ENCODE measurements at places on chromosomes 3 and 15.

DNA sequence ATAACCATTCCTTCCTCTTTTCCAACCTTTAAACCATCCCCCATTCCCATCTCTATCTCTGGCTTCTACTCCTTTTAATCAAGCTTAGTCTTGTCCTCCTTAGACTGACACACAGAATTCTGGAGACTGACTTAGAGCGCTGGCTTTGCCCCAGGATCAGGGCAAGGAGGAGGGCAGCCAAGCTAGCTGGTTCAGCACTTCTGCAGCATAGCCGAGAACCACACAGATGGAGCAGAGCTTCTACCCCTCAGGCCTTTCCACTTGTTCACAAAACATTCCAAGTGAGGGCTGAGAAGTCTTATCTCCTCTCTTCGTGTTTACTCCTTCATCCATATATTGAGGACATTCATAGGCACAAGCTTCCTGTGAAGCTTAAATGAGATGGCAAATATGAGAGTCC lies 246.5 kb upstream of the PEX5L start:
- DNase-seq = no peak

GRCh38 chr3:191220908-191221307 lies 21.9 kb downstream of the OSTN start:
- no peak for DNase-seq

- no peak for DNase-seq
These were observed 142.9 kb upstream of the NR2F2 start for GRCh38 chr15:96187341-96188305.

GRCh38 chr3:106082616-106083015 lies 213.8 kb upstream of the CBLB start:
- DNase-seq = no peak

DNA sequence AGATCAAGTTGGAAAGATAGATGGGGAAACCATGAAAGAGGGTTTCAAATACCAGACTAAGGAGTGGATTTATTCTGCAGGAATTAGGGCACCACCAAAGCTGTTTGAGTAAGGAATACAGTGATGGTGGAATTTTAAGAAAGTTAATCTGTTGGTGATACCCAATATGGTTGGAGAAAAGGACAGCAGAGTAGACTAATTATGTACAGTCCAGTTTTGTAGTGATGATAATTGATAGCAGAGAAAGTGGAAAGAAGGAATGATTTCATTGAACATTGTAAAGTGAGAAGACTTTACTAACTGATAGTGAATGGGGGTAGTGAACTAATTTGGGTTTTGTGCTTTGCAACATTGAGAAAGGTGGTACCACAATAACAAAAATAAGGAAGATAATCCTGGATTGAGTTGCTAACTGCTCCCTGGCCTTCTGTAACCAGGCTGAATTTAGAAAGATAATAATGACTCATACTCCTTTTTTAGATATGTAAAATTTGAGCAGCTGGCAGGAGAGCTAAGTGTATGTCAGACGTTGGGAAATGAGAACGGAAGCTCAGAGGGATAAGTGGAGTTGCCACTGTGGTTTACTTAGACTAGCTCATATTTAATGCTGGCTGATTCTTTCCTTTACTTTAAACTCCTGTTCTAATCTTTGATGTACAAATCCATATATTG lies 16.9 kb downstream of the TCAIM start:
- no peak for DNase-seq
